ENCODE measurements at places on chromosomes 1 and 21. TPM values are rescaled to one million over a fixed set of nuclear protein-coding genes. Genes with fewer than 3 reads are reported as not detected.

- no peak for DNase-seq
Observed at GRCh38 chr1:212452323-212453155, 19.8 kb downstream of the NENF start.

GRCh38 chr1:211553549-211553948 is 25.4 kb downstream of the SLC30A1 start:
- no peak for DNase-seq

- DNase-seq: no peak
Observed at GRCh38 chr1:37012226-37012625, 22.1 kb downstream of the GRIK3 start.

- DNase-seq: no peak
Observed at GRCh38 chr21:32587651-32588050, 2.3 kb upstream of the TCP10L start.

Gene OR2L5
- polyA plus RNA-seq: not detected

All from large intestine (tissue), 12 donors.